ENCODE measurements at places on chromosomes 7 and 10. TPM values are rescaled to one million over a fixed set of nuclear protein-coding genes. Genes with fewer than 3 reads are reported as not detected.

STRIP2 gene
- not detected for total RNA-seq

SP4 gene
- 10.6 TPM for total RNA-seq

FOXP2 gene
- total RNA-seq = 16.7 TPM

GIMAP5 gene
- 49.5 TPM for total RNA-seq

OPN1SW gene
- total RNA-seq = not detected

HACD1 gene
- 19.8 TPM for total RNA-seq

GRCh38 chr10:93518531-93518930, 22.1 kb downstream of the CEP55 start:
- DNase-seq = no peak

- no peak for DNase-seq
Observed at GRCh38 chr10:23402856-23403255, 36.0 kb upstream of the OTUD1 start.

DNA sequence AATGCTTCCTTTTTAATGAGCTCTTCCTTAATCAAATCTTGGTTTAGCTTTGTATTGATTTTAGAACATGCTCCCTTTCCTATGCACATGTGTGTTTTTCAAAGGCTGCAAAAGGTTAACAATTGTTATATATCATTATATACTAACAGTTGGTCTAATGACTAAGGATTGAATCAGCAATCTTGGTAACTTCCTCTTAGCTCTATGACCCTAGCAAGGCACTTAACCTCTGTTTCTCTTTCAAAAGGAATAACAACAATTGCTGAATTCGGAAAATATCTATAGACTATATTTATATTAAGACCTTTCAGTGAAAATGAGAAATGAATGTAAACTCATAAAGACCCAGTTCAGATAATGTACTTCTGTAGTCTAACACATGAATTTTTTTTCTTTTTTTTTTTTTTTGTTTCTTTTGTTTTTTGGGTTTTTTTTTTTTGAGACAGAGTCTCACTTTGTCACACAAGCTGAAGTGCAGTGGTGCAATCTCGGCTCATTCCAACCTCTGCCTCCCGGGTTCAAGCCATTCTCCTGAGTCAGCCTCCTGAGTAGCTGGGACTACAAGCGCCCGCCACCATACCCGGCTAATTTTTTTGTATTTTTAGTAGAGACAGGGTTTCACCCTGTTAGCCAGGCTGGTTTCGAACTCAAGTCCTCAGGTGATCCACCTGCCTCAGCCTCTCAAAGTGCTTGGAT, 48.8 kb downstream of the HOXA1 start:
- no peak for DNase-seq

- DNase-seq = no peak
Observed at GRCh38 chr7:95871075-95871848, 98.9 kb downstream of the DYNC1I1 start.

DNA sequence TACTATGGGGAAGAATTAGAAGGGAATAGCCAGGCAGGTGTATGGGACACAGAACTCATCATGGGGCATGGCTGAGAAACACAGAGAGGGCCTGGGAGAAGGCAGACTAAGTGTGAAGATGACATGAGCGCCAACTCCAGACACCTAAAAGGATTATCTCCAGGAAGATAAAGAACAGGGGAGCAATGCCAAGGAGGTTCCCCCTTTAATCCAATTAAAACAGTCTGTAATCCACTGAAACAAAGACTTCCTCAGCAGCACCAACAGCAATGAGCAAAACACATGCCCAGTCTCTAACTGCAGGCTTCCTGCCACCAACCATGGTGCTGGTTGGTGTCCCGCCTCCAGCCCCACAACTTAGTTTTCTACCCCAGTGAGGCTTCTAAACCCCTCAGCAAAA, 108.9 kb downstream of the GRID1 start:
- DNase-seq = no peak

DNA sequence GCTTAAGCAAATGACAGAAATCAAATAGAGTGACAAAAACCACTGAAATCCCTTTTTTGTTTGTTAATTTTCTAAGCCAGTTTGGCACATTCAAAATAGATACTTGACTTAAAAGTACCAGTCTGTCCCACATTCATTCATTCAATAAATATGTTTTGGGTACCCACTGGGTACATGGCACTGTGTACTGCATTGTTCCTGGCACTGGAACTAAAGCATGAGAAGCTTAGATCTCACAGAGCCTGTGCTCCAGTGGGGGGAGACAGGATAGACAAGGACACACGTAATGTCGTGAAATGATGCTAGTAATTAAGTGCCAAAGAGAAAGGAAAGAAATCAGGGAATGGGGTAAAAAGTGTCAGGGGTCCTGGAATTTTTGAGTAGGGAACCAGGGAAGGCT, 13.0 kb downstream of the MTURN start:
- DNase-seq = no peak

GRCh38 chr10:4063717-4064116, 278.7 kb upstream of the KLF6 start:
- DNase-seq = no peak

DNA sequence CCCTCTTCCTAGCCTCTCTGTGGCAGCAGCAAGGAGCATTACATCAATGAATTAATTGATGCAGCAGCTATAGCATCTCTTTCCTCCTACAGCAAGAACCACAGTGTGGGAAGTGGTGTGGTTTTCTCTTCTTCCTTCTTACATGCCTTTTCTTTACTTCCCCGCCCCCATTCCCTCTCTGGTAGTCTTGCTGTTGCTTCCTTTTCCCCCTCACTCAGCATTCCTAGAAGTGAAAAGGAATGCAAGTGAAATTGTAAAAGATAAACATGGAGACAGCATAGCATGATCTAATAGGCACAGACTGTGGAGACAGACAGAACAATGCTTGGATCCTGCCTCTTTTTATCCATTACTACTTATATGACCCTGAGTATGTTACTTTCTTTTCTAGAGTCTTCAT, 370.5 kb upstream of the BMPER start:
- no peak for DNase-seq

DNA sequence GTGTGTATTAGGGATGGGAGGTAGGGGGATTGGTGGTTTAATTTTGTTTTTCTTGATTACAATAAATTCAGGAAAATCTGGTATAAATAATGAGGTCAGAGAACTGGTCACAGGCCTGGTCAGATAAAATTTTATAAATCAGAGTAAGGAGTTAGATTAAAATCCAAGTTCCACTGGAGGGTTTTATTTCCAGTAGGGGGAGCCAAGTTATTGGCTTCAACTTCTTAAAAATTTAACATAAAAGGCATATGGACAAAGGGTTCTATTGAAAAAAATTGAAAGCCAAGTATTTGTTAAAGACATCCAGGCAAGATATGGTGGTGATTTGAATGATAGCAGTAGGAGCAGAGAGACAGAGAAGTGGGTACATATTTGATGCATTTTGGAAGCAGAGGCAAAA, 763.3 kb downstream of the SORCS1 start:
- no peak for DNase-seq

DNA sequence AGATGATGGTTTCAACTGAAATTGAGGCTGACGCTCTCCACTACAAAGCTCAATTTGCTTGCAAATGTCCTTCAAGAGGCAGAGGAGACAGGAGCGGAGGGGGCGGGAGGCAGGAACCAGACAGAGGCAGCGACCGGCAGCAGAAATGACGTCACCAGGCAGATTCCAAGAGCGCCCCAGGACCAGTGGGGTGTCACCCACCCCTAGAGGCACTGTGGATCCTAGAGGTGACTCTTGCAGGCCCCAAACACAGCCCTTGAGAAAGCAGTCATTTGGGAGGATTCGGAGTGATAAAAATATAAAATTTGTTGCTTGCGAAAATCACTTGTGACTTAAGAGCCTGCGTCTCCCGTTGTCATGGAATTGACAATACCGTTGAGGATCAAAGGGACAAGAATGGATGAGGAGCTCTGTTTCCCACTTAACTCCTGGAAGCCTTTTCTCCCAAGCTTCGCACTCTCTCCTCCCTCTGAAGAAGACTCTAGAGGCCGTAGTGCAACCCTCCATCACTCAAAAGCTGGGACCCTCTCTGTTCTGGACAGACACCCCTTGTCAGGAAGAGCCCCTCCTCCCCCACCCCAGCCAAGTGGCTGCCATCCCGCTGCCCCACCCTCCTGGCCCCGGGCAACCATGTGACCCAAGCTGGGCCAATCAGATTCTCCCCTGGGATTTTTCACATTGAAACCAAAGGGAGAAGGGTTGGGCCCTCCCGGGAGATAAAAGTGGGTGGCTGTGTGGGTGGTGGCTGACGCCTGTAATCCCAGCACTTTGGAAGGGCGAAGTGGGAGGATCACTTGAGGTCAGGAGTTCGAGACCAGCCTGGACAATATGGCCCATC, 16.3 kb upstream of the SLC29A4 start:
- no peak for DNase-seq

DNA sequence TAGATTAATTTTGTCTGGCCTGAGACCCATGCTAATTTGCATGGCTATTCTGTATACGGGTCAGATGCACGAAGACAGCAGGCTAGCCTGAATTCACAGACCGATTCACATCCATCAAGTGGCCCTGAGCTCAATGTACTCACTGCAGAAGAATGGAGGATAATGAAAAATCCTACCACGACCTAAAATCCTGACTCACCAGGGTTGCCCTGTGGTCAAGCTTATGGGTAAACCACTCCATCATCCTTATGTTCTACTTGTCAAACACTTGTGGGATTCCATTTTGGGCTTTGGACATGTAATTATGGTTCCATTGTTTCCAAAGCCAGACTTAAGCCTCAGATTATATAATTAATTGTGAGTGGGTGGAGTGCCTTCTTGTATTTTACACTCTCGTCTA, 110.4 kb upstream of the ZNF438 start:
- no peak for DNase-seq

DNA sequence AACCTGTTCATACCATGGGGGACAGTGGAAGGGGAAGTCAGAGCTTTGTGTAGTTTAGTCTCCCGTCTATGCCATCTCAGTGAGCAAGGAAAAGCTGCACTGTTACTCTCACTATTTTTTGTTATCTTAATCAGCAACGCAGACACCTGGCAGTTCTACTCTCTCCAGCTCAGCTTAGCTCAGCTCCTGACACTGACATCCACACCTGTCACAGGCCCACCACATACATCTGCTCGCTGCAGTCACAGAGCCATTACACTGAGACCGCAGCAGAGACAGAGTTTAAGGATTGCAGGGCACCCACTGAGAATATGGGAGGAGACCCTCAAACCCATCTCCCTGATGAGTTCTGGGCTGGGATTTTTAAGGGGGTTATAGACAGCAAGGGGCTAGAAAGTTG, 257.3 kb upstream of the AKR1E2 start:
- DNase-seq = no peak

- DNase-seq = no peak
Observed at GRCh38 chr7:158183431-158183830, 404.2 kb downstream of the PTPRN2 start.

DNA sequence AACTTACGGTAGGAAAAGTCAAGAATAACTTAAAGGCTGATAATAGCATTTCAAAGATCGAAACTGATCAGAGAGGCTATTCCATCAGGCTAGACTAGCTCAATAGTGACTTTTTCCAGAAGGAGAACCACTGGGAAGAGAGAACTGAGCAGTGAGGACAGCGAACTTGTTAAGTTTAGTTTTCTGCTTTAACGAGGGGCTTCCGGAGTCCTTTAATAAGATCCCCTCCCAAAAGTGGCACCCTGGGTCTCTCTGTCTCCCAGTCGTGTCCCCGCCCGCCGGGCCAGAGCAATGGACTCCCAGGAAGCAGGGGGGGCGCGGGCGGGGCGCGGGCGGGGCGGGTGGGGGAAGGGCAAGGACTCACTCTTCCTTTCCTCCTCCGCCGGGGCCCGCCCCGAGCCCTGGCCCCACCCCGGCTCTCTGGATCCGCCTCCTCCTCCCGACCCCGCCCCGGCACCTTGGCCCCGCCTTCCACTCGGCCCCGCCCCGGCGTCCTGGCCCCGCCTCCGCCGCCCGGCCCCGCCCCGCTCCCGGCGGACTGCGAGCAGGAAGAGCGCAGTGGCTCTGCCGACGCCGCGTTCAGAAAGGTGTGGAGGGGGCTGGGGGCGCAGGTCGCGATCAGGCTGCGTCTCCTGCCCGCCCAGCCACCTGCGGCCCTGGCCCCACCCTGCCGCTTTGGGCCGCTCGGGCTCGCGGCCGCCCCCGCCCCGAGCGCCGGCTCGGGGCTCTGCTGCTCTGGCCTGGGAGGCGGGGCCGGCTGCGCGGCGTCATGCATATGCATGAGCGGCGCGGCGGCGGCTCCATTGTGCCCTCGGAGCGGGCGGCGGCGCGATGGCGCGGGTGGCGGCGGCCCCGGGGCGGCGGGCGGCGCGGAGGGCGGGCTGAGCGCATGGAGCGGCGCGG, at the start of gene ZMIZ2:
Gene ZMIZ2 (plus strand): TSS at position 803 of the 903 bp plus-strand sequence. CDS start 7,403 bp downstream, outside the sequence.
- DNase-seq = peak; percentile 84

GRCh38 chr10:131196176-131196885, 115.2 kb downstream of the TCERG1L start:
- no peak for DNase-seq

GRCh38 chr10:32790483-32790882, 167.5 kb downstream of the ITGB1 start:
- no peak for DNase-seq

DNA sequence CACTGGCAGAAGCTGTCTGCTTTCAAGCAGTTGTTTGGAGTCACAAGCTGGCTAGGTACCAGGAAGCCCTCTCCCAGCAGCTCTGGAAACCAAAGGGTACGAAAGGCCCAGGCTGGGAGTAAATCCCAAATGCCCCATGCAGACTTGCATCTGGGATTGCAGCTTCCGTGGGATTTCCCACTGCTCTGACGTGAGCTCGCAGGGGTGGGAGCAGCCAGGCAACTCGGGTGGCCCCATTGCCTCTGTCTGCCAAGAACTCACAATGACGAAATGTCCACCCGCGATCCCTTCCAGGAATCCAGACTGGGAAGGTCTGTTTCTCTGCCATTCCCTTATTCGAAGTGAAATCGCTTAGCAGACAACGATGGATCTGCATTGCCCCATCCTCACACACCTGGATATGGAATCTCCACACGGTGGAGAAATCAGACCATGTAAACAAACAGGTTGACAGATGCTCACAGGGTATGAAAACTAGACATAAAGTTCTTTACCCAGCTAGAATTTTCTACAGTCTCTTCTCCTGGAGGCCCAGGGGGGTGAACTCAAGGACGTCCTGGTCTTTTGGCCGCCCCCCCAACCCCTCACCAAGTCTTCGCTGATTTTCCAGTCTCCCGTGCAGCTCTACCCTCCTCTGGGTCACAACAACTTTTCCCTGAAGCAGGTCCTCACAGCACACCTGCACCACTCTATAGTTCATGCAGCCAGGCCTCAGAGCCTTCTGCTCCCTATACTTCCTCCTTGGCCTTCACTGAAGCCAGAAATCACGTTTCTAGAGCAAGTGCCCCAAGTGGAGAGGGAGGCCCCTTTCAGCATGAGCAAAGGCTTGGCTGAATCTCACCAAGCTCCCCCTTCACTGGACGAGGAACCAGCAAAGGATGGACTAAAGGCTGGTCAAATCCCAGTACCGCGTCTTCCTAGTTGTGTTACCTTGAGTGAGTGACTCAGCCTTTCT, 20.0 kb downstream of the SH3PXD2A start:
- DNase-seq = no peak

DNA sequence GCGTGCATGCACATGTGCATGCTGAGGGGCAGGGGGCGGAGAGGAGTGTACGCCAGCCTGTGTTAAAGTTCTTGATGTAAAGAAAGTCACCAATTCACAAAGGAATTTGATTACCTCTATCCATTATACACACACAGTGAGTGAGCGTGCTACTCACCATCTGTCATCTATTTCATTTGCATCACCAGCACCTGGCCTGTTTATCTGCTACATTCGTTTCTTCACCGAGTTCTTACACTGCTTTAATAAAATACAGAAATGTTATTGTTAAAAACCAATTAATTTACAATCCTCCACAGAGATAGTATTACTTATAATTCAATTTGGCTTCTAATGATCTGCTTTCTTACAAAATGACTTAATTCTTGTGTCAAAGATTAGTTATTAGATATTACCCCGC, 32.6 kb downstream of the NEUROD6 start:
- no peak for DNase-seq
